ENCODE measurements at places on chromosomes 6 and 20.

- no peak for DNase-seq
Measured at GRCh38 chr20:44641325-44641724, 10.2 kb downstream of the ADA start.

DNA sequence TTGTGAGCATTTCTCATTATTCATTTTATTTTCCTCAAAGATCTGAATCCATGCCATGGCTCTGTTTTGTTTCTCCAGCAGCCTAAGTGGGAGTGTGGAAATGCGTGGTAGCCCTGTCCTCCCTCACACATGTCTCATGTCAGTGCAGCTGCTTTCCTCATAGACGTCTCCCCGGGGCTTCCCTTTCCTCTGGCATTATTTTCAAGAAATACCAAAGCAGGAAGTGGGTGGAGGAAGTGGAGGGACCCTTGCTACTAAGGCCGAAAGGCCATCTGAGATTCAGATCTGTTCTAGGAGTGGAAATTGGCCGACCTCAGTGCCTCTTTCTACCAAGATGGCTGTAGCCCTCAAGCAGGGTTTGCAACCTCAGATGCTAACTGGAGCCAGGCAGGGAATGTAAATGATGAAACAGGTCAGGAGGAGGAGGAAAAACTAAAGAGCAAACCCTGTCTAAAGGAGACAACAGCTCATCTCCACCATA lies 420.9 kb upstream of the PLCB4 start:
- no peak for DNase-seq

- no peak for DNase-seq
Measured at GRCh38 chr6:168506460-168506859, 65.5 kb downstream of the SMOC2 start.

DNA sequence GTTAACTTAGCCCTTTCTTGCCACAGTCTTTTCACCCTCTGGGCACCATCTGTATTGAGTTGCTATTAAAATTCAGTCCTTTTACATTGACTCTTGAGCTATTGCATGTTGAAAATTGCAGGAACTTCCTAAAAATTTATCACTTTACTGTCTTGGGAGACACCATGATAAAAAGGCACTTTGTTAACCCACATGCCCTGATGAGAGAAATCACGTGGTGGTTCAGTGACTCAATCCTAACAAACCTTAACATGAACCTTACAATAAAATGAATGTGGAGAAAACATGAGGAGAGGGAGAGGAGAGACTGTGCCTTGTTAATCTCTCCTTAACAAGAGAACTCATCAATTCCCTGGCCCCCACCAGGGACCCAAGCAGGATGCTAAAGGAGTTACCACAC lies 30.8 kb downstream of the GSTA4 start:
- DNase-seq = no peak

- DNase-seq = no peak
Measured at GRCh38 chr6:14630016-14630415, 512.4 kb downstream of the CD83 start.

- DNase-seq = no peak
Measured at GRCh38 chr6:138597336-138597735, 98.0 kb upstream of the NHSL1 start.

DNA sequence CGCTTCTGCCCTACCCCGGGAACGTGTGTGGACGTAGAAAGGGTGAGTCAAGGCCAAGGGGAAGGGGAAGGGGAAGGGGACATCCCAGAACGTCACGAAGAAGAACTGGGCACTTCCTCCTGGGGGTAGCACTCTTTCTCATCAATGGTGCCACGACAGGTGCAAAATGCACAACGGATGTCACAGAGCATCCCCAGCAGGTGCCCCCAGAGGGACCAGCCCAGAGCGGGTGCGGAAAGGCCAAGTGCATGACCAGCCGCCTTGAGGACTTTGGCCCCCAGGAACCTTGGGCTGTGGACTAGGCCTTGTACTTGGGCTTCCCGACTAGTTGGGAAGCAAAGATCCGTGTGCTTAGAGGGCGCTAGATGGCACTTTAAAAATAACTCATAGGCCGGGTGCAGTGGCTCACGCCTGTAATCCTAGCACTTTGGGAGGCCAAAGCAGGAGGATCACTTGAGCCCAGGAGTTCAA lies 12.1 kb upstream of the SRC start:
- DNase-seq = no peak

- DNase-seq = peak; percentile 62
Measured at GRCh38 chr6:112029045-112029822, 24.7 kb upstream of the CCN6 start.

DNA sequence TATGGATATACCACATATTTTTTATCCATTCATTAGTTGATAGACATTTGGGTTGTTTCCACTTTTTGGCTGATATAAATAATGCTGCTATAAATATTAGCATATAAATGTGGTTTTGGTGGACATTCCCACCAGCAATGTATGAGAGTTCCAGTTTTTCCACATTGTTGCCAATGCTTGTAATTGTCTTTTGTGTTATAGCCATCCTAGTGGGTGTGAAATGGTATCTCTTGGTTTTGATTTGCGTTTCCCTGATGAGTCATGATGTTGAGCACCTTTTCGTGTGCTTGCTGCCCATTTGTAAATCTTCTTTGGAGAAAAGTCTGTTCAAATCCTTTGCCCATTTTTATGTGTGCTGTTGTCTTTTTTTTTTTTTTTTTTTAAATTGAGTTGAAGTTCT lies 54.4 kb downstream of the DHX35 start:
- no peak for DNase-seq
